ENCODE measurements at places on chromosomes 1 and 21.

DNA sequence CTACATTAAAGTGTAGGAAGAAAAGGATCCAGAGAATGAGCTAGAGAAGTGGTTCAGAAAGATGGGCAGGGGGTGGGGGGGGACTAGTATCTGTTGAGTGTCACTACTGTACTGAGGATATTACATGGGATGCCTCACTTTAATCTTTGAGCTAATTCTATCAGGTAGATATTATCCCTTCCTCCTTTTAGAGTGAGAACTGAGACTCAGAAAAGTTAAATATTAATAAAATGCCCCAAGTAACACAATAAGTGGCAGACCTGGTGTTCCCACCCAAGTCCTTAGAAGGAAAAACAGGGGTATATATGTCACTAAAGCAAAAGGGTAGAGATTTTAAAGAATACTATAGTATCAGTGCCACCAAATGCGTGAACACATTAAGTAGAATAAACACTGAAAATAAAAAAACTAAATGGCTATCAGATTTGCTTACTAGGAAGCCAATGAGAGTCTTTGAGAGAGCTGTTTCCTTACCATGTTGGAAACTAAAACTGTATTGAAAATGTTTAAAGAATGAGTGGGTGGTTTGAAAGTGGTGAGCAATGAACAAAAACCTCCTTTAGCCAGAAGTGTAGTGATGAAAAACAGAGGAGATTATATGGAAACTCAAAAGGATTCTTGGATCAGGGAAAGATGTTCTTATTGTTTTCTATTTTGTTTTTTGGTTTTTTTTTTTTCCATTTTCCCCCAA is 230.8 kb downstream of the BARHL2 start:
- no peak for DNase-seq

DNA sequence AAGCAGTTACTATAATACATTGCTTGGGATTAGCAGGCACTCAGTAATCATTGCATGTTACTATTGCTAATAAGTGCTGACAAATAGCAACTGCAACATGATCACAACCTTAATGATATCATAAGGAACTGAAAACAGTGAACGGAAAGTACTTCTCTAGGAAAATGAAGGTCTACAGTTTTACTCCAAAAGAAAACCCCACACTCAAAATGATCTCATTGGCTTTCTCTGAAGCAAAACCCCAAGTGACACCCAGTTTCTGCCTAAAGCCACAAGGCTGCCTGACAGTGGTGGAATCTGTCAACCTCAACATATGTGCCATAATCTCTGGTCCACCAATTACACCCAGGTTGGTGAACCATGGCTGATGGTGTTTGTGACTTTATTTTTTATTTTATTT is 137.6 kb downstream of the PTGER3 start:
- DNase-seq = no peak

DNA sequence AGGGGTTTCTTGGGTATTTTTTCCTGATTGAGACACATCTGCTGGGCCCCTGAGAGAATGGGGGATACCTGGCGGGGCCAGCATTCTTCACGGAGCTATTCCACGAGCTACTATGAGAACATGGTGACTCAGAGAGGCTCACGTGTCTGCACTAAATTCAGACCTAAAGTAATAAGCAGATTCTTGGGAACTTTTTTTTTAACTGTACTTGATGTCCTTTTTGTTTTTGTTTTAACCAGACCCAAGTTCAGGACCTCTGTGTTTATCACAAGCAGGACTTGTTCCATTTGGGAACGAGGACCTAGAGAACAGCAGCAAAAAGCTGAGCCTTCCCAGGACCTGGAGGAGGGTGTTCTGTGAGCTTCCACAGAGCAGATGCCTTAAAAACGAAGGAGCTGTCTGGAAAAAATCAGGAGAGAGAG is 44.0 kb downstream of the EVA1C start:
- DNase-seq = no peak

DNA sequence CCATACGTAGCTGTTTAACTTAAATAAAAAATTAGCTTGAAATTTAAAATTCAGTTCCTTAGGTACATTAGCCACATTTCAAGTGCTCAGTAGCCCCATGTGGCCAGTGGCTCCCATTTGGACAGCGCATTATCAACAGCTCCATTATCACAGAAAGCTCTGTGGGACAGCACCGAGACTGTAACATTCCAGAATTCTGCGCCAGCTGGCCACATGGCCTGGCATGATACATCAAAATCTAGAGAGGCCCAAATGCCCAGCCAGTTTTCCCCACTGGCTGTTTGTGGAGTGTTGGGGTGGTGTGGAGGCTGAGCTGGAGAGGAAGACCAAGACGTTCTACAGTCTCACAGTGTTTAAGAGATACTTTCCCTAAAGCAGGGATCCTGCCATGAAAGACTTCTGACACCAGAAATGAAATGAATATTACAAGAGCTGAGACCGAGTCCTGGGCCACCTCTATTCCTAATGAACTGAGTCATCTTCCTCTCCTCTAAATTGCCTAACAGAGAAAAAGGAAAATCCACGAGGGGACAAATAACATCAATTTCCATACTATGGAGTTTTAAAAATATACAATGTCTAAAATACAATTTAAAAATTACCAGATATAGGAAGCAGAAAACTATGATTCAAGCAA is 27.3 kb upstream of the ACTA1 start:
- no peak for DNase-seq

All from HS-5 (cell line).